ENCODE measurements at places on chromosomes 13 and 19. TPM values are rescaled to one million over a fixed set of nuclear protein-coding genes. Genes with fewer than 3 reads are reported as not detected.

DNA sequence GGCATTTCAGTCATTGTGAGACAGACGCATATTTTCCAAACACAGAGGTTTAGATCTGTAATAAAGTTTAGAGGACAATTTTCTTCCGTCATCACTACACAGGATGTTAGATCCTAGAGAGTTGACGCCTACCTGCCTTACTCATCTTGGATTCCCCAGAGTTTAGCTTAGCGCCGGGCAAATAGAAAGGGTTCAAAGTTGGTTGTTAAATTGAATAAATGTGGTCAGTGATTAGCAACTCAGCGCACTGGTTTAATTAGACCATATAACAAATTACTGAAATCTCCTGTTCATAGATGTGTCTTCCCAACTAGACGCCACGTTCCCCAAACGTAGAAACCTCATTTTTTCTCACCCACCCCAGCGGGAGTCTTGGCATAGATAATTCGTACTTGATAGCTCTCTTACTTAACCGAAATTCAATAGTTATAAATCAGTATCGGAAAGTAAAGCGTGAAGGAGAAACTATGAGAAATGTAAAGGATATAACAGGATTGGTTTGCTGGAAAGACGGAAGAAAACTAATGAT lies 726 bp upstream of the UFM1 start:
- no peak for DNase-seq

DNA sequence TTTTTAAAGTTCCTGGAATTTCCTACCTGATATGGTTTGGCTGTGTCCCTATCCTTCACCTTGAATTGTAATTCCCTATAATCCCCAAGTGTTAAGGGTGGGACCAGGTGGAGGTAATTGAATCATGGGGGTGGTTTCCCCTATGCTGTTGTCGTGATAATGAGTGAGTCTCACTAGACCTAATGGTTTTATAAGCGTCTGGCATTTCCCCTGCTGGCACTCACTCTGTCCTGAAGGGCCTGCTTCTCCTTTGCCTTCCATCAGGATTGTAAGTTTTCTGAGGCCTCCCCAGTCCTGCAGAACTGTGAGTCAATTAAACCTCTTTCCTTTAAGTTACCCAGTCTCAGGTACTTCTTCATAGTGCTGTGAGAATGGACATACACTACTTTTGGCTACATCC lies 298.7 kb downstream of the HS6ST3 start:
- DNase-seq = no peak

DNA sequence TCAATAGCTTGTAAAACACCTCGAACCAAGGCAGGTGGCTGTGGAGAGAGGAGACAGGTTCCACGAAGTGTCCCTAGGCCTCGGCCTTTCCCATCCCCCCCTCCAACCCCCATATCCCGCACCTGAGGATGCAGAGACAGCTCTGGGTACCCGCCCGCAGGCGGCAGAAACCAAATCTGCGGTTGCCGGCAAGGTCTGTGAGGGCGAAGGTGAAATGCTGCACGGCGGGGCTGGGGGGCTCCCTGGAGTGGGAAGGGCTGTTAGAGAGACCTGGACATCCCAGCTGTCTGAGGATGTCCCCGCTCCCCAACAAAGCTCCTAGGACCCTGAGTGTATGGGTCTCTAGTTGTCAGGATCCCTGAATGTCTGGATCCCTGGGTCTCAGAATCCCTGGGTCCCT lies 2.8 kb downstream of the DENND1C start:
- DNase-seq = no peak

DNA sequence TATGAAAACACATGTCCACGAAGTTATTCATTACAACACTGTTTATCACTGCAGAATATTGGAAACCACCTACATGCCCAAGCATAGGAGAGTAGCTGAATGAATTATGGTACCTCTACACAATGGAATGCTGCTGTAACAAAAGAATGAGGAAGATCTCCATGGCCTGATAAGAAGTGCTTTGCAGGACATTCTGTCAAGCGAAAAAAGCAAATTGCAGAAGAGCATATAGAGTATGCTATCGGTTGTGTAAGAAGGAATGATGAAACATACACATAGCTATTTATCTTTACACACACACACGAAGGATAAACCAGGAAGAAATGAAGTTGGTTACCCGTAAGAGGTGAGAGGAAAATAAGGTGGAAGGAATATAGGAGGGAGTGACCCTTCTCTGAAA lies 37.5 kb upstream of the CEACAM20 start:
- no peak for DNase-seq

DNA sequence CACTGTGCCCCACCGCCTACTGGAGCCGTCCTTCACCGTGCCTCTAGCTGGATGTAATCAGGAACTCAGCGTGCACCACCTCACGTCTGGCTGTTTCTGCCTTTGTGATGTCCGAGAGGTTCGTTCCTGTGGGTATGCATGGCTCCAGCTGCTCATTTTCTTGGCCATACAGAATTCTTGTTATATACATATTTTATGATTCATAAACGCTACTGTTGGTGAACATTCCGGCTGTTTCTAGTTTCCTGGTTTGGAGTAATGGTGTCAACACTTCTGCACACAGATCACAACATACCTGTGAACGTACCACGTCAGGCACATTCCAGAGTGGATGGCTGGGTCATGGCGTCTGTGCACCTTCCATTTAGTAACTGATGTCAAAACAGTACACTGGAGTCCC lies 14.6 kb downstream of the DCUN1D2 start:
- no peak for DNase-seq

DNA sequence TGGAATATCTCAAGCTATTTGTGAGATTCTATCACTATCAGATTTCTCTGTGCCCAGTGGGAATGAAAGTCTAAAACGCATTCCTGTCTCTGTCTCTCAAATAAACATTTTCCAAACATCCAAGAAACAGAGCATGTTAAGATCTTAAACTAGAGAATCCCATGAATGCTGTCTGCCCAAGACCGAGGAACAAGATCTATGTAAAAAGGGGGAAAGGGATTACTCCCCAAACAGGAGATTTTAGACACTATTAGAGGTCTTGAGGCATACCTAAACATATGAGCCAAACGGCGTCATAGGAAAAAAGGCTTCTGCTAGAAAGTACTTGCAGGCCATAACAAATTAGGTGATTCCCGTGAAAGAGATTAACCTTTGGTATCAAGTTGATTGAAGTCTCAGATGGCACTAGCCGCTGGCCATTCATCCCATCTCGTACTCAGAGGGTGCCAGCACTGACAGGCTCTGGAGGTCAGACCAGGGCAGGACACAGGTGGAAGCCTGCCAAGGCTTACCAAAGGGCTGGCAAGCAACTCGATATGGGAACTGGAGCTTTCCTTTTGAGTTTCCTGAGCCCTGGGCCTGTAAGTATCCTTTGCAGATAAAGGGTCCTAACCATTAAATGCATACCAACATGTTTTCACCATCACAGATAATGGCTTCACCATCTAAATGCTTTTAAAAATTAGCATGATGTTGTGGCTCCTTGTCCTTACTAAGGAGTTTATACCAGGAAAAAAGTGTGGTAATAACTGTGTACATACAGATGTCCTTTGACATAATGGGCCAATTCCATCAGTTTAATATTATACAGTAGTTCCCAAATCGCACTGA lies 225.2 kb downstream of the FOXO1 start:
- DNase-seq = no peak

- no peak for DNase-seq
Measured at GRCh38 chr13:99363949-99364348, 56.8 kb upstream of the GPR183 start.

PNMA8C gene
- total RNA-seq = 0.10 TPM

OVOL3 gene
- not detected for total RNA-seq
